Central memory CD8-positive, alpha-beta T cell (primary cell): ENCODE measurements at places on chromosomes 12 and 14.

- no peak for DNase-seq
- H3K36me3 ChIP-seq = peaks cover 48% of the 10 kb centered on the region
- H3K4me3 ChIP-seq = no peak overlapping the region
- peaks cover 13% of the 10 kb centered on the region for H3K4me1 ChIP-seq
Observed at GRCh38 chr14:58439476-58439875, 12.0 kb downstream of the KIAA0586 start.

DNA sequence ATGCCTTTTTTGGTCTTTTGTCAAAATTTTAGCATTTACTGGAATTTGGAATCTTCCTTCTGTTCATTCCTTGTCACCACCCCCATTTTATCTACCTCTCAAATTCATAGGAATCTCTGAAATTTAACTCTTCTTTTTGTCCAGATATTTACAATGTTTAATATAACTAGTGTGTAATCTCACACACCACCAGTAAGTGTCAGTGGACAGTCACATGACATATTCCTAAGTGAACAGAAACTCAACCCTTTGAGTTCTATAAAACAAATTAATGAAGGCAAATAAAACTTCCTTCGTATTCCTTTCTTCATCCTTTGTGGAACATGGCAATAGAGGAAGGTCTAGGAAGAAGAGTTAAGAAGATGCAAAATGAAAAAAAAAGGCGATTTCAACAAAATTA is 26.6 kb downstream of the ATF7 start:
- DNase-seq = no peak
- no peak overlapping the region for H3K27ac ChIP-seq
- no peak overlapping the region for H3K4me3 ChIP-seq
- peaks cover 24% of the 10 kb centered on the region for H3K4me1 ChIP-seq

GRCh38 chr12:11882301-11883019 is 188.3 kb upstream of the BCL2L14 start:
- peaks cover 6% of the 10 kb centered on the region for H3K4me1 ChIP-seq
- H3K27ac ChIP-seq = no peak overlapping the region
- H3K4me3 ChIP-seq = no peak overlapping the region
- H3K36me3 ChIP-seq = peaks cover 9% of the 10 kb centered on the region
- no peaks in the 10 kb centered on the region for H3K27me3 ChIP-seq

DNA sequence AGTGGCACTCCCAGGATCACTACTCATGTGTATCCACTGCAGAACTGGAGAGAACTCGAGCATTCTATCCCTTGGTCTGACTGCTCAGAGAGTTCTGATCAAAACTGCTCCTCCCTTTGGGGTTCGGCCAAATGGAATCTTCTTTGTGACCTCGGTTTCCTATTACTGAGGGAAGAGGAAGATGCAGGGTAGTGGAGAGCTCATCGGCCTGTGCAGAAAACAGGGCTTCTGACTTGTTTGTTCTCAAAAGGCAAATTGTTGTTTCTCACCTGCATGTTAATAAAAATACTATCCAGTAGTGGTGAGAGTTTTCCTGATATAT is 17.1 kb upstream of the AKAP6 start:
- peaks cover 17% of the 10 kb centered on the region for H3K27me3 ChIP-seq
- no peak overlapping the region for H3K27ac ChIP-seq
- no peaks in the 10 kb centered on the region for H3K4me1 ChIP-seq
- H3K4me3 ChIP-seq = no peak overlapping the region
- no peak for DNase-seq
